T-helper 2 cell treated with Interferon-gamma antibody and Interleukin-4, amounts not matched to agents 5 μg/mL and 100 μg/mL, for 36 hours (primary cell): ENCODE measurements at places on chromosomes 6 and 20.

DNA sequence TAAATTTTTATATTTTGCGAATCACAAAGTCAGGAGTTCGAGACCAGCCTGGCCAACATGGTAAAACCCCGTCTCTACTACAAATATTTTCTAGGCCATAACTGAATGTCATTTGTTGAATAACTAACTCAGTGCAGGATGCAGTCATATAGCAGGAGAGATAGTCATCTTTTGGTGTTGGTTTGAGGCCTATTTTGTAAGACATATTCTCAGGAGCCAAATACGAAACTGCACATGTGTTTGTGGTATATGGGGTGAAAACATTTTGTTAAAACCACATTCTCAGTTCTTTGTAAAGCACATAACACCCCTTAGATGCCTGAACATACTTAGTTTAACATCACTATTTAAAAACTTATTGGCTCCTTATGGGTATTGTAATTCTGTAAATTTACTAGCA lies 4.7 kb upstream of the ENPP5 start:
- peak; percentile 38 for DNase-seq

- peak; percentile 57 for DNase-seq
These were observed 18.7 kb downstream of the SERPINB6 start for GRCh38 chr6:2952557-2953095.

GRCh38 chr6:79598012-79598411 lies 33.1 kb upstream of the SH3BGRL2 start:
- DNase-seq = no peak

DNA sequence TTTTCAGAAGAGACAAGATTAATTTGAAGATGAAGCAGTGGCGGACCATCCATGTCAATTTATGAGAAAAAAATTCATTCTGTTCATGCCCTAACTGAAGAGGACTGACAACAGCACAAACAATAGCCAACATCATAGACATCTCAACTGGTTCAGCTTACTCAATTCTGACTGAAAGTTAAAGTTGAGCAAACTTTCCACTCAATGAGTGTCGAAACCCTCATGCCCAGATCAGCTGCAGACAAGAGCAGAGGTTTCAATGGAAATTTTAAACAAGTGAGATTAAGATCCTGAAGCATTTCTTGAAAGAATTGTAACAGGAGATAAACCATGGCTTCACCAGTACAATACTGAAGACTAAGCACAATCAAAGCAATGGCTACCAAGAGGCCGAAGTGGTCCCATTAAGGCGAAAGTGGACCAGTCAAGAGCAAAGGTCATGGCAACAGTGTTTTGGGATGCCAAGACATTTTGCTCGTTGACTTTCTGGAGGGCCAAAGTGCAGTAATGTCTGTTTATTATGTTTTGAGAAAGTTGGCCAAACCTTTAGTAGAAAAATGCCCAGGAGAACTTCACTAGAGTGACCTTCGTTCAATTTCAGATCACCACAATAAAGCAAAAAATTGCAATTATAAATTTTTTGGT lies 6.1 kb upstream of the SFT2D1 start:
- DNase-seq = no peak

GRCh38 chr6:77368660-77369313 lies 94.5 kb downstream of the HTR1B start:
- DNase-seq = no peak

GRCh38 chr6:95959261-95959660 lies 56.5 kb upstream of the FUT9 start:
- DNase-seq = no peak

GRCh38 chr20:48155268-48155667 lies 370.0 kb upstream of the SULF2 start:
- no peak for DNase-seq

GRCh38 chr6:142303176-142303533 lies 1.3 kb downstream of the ADGRG6 start:
- no peak for DNase-seq

DNA sequence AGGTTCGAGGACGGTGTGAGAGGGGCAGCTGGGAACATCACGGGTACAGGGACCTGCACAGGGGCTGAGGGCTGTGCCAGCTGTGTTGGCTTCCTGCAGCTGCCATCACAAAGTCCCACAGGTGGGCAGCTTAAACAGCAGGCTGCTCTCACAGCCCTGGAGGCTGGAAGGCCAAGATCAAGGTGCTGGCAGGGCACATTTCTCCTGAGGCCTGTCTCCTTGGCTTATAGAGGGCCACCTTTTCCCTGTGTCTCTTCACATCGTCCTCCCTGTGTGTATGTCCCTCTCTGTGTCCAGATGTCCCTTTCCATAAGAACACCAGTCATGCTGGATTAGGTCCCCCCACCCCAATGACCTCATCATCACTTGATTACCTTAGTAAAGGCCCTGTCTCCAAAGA lies 15.1 kb upstream of the MPC1 start:
- no peak for DNase-seq

- DNase-seq = no peak
These were observed 216.3 kb downstream of the ADGRG6 start for GRCh38 chr6:142518126-142518525.
